Vagina (tissue), 2 donors: ENCODE measurements at places on chromosomes 4 and X.

GRCh38 chrX:146581981-146582712, 227.4 kb upstream of the CXorf51B start:
- DNase-seq: no peak

DNA sequence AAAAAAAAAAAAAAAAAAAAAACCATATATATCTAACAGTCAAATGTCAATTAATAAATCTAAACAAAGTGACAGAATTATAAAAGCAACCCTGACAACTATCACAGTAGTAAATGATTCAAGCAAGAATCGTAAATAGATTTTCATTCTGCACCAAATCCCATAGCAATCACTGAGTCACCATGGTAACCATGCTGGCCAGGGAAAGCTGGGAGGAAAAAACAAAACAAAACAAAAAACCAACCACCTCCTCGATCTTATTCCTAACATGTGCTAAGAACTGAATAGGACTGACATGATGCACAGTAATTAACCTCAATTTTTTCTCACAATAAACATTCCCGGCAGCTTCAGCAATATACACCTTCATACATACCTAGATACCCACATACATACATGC, 30.6 kb upstream of the RAB40A start:
- DNase-seq: no peak

- no peak for DNase-seq
These were observed 85.9 kb downstream of the RNF150 start for GRCh38 chr4:141047228-141047884.

DNA sequence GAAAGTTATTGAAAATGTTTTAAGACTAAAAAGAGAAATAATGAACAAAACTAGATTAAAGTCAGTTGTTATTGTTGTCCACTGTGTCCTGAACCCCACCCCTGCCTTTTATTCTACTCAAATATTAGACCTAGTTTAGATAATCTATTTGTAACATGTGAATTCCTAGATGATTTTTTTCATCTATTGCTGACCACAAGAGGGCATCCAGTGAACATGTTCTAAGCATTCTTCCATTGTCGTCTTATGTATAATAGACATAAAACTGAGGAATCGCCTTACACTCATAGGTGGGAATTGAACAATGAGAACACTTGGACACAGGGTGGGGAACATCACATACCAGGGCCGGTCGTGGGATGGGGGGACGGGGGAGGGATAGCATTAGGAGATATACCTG, 36.4 kb upstream of the HPRT1 start:
- no peak for DNase-seq

DNA sequence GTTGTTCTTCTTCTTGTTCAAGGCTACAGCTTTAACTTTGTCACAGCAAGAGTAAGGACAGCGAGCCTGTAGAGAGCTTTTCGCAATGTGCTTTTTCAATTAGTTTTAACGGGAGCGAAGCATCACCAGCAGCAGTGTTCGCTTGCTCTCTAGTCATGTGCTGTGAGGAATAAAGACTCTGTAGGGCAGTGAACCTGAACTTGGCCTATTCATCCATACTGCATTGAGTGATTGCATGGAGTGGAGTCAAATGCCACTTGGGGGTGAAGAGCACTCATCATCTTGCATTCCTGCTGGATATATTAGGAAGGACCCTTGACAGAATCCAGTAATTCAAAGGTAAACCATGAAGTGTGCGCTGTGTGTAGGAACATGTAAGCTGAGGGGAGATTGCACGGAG, 240.0 kb downstream of the FRMPD4 start:
- no peak for DNase-seq
